Gastroesophageal sphincter (tissue), 4 donors: ENCODE measurements at places on chromosomes 7 and 10. TPM values are rescaled to one million over a fixed set of nuclear protein-coding genes. Genes with fewer than 3 reads are reported as not detected.

DNA sequence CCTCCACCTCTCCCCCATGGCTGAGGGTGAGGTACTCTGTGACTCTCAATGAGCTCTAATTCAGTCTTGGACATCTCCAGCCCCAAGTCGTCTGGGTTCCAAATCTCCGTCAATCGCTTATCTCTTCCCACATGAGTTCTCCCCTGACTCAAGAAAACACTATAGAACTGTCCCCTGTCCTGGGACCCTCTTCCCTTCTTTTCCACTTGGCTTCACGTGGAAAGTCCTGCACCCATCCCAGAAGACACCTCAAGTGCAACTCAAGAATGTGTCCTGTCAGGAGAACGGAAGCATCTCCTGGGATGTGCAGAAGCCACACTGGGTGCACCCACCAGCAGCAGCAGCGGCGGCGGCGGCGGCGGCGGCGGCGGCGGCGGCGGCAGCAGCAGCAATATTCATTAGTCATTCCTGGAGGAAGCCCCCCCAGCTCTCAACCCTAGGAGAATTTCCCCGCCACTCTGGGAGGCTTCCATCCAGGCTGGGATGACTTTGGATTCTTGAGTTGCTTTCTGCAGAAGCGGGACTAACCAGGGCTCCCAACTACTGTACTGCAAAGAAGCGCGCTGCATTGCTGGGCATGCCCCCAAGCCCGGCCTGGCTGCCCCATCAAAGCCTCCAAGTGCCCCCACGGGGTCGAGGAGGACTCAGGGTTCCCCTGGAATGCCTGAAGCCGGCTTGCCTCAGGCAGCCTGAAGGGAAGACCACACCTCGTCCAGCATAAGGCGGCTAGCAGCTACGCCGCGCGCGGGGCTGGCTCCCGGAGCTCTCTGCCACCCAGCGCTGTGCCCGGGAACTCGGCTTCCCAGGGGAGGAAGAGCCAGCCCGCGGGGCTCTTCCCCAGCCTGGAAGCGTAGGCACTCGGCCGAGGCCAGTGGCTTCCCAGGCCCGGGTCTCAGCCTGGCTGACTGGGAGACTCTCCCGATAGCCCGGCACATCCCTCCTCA is 1.0 kb downstream of the CRTAC1 start:
- no peak for ATAC-seq

DNA sequence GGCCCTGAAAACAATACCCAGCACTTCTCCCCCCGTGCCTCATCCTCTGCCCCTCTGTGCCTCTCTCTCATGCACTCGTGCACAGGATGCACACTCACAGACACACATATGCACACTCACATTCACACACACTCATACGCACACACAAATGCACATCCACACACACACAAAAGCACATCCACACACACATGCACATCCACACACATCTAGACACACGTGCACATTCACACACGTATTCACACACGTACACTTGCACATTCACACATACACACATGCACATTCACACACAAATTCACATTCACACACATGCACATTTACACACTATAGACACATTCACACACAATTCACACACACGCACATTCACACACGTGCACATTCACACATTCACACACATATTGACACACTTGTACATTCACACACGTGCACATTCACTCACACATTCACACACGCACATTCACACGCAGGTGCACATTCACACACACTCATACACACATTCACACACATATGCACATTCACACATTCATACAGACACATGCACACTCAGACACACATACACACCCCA is 19.2 kb downstream of the SHH start:
- no peak for ATAC-seq

GRCh38 chr7:123637203-123637602 is 18.5 kb upstream of the LMOD2 start:
- ATAC-seq: no peak

- no peak for ATAC-seq
These were observed 86.1 kb downstream of the EGFR start for GRCh38 chr7:55104712-55105433.

GRCh38 chr7:12737373-12737772 is 49.9 kb downstream of the ARL4A start:
- no peak for ATAC-seq

- no peak for ATAC-seq
These were observed 52.0 kb downstream of the GTF2IRD1 start for GRCh38 chr7:74505471-74506324.

SLC25A28 gene
- 18.6 TPM for total RNA-seq

ANXA8L1 gene
- 0.27 TPM for total RNA-seq
